ENCODE measurements at places on chromosomes 6 and 20. TPM values are rescaled to one million over a fixed set of nuclear protein-coding genes. Genes with fewer than 3 reads are reported as not detected.

Gene PGBD1
- 6.4 TPM for total RNA-seq

Gene BMP7
- not detected for total RNA-seq

Gene KIAA0408
- total RNA-seq, result 2.0 TPM

Gene ZC2HC1B
- 0.26 TPM for total RNA-seq

Gene GRM4
- 0.11 TPM for total RNA-seq

Gene DLK2
- not detected for total RNA-seq

Gene LRFN2
- not detected for total RNA-seq

Gene BEND3
- 2.2 TPM for total RNA-seq

Gene CRYBG1
- 6.1 TPM for total RNA-seq

Gene PSORS1C1
- 3.1 TPM for total RNA-seq

Gene TP53TG5
- not detected for total RNA-seq

Gene EDN1
- 0.65 TPM for total RNA-seq

Gene SLC17A2
- total RNA-seq, result not detected

Gene KIF3B
- total RNA-seq, result 42.2 TPM

Gene SERPINB1
- total RNA-seq, result 59.2 TPM

Gene GFRA4
- total RNA-seq, result not detected

Gene CALHM4
- total RNA-seq, result not detected

Gene SYTL3
- total RNA-seq, result 1.9 TPM

Gene CUL7
- total RNA-seq, result 44.1 TPM

Gene PNPLA1
- not detected for total RNA-seq

Data from articular chondrocyte of knee joint (primary cell).